ENCODE measurements at places on chromosomes 12 and 14.

DNA sequence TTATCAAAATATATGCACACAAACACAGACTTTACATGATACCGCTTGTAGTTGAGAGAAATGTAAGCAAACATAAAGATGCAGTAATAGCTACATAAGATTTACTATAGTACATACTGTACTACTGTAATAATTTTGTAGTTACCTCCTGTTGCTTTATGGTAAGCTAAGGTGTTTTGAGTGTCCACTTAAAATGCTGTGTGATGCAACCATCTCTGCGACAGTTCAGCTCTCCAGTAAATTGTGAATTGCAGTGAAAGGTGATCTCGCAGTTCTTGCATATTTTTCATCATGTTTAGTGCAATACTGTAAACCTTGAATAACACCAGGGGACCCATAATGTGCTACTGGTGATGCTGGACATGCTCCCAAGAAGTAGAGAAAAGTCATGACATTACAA lies 21.6 kb downstream of the ZC3H14 start:
- no peak for DNase-seq

DNA sequence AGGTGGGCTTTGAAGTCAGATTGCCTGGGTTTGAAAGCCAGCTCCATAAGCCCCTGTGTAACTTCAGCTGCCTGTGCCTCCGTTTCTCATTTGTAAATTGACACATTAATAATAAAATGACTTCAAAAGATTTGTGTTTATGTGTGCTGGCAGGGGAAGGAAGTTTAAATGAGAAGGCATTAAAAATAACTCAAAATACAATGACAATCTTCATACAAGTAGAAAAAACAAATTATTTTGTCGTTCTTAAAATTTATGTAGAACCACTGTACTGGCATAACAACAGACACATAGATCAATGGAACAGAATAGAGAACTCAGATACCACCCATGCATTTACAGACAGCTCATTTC lies 83.0 kb downstream of the PPM1A start:
- no peak for DNase-seq

DNA sequence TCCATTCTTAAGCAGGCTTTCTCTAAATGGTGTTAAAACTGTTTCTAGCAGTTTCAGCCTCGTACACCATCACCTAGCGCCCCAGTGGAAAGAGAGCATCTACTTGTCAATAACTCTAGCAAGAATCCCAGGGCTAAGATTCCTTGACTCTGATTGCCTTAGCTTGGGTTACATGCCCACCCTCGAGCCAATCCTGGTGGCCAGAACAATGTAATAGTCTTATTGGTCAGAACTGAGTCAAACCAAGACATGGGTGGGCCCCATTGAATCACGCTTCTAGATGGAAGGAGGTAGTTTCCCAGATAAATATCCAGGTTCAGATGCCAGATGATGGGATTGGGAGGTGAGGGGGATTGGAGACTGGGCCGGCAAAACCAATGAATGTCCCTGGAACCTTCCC lies 55.9 kb upstream of the MED13L start:
- DNase-seq: no peak

- DNase-seq: no peak
Observed at GRCh38 chr12:3092764-3093163, 15.6 kb downstream of the TSPAN9 start.

DNA sequence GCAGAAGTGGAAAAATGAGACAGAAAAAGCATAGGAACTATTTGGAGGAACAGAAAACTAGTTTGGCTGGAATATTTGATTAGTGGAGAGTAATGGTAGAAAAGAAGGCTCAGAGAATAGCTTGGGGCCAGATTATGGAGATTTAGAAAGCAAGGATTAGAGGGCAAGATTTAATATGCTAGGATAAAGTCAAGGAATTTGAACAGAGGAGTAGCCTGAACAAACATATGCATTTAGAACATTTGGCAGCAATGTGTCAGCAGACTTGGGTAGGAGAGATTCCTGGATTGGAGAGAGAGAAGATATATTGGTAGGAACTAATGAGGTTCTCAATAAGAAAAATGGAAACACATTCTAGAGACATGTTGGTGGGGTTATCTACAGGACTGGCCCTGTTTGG lies 229.2 kb upstream of the PKP2 start:
- DNase-seq: no peak

- no peak for DNase-seq
Observed at GRCh38 chr12:75998292-75999063, 33.1 kb downstream of the PHLDA1 start.

- peak; percentile 80 for DNase-seq
Observed at GRCh38 chr12:58916921-58917511, 3.3 kb downstream of the LRIG3 start.

DNA sequence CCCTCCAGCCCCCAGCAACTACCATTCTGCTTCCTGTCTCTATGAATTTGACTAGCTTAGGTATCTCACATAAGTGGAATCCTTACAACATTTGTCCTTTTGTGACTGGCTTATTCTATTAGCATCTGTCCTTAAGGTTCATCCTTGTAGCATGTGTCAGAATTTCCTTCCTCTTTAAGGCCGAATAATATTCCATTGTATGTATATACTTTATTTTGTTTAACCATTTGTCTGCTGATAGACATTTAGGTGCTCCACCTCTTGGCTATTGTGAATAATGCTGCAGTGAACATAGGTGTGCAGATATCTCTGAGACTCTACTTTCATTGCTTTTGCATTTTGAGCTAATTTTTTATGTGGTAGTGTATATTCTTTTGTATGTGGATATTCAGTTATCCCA lies 75.7 kb downstream of the SPATS2 start:
- no peak for DNase-seq

GRCh38 chr14:64294672-64295413 lies 672 bp upstream of the ESR2 start:
- DNase-seq: no peak

DNA sequence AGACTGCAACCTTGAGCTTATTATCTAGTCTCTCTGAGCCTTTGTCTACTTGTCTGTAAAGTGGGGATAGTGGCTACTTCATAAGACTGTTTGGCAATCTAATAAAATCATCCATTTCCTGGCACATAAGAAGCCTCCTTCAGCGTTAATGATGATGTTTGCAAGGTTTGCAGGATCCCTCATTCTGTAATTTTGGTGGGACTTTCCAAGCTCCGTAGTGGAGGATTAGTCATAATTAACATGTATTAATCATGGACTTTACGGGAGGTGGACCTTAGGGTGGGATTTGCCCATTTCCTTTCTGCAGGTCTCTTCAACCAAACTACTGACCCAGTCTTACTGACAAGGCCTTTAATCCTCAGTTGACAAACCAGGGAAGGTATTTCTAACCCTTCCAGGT lies 66.2 kb downstream of the NTF3 start:
- no peak for DNase-seq

GRCh38 chr12:30985814-30986452 lies 59.4 kb downstream of the TSPAN11 start:
- no peak for DNase-seq

- no peak for DNase-seq
Observed at GRCh38 chr14:27390155-27390554, 792.3 kb upstream of the NOVA1 start.

DNA sequence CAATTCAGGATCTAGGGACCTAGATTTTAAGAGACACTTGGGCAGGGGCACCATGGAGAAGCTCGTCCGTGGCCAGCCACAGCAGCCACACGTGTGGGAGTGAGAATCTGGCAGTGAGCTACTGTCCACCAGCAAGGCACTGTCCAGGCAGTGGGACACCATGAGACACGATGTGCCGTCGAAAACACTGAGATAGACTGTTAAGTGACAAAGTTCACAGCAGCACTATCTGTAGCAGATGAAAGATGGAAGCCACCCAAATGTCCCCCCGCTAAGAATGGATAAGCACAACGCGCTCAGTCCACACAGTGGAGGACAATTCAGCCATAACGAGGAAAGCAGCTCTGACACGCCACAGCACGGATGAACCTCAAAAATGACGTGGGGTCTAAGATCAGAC lies 19.7 kb downstream of the RILPL1 start:
- no peak for DNase-seq

DNA sequence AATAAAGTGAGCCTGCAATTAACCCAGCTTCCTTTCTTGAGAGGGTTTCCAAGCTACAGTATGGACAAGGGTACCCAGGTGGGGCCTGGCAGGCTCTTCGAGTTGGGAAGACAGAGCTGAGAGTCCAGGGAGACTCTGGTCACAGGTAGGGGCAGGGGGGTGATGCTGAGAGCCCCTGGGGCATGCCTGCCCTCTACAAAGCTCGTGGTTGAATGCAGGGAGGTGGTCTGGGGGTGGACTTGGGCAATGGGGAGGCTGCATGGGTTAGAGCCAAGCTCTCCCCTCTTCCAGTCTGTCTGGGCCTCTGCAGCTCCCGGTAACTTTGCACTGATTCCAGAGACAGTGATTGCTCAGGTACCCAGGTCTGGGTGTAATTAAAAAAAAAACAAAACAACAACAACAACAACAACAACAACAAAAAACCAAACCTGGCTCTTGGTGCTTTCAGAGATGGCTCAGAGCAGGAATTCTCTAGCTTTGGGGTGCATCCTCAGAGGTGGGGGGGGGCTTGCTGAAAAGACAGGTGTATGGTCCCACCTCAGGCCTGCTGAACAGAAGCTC lies 30.8 kb upstream of the PPP2R5C start:
- no peak for DNase-seq

DNA sequence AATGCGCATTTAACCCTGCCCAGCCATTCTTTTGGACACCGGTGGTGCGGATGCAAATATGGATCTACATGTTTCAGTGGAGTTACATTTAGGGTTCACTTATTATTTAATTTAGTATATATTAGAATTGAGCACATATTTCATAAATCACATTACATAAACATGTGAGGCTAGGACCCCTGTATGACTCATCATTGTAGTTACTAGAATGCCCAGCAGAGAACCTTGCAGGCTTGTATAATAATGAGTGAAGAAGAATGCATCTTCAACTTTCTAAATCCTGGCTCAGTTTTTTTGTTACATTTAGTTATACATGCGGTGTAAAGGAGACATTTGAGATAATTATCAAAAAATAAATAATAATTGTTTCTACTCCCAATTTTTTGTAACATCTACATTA lies 369.0 kb downstream of the ATP23 start:
- peak; percentile 32 for DNase-seq

- DNase-seq: peak; percentile 71
Observed at GRCh38 chr14:85528080-85528896, 1.7 kb upstream of the FLRT2 start.

DNA sequence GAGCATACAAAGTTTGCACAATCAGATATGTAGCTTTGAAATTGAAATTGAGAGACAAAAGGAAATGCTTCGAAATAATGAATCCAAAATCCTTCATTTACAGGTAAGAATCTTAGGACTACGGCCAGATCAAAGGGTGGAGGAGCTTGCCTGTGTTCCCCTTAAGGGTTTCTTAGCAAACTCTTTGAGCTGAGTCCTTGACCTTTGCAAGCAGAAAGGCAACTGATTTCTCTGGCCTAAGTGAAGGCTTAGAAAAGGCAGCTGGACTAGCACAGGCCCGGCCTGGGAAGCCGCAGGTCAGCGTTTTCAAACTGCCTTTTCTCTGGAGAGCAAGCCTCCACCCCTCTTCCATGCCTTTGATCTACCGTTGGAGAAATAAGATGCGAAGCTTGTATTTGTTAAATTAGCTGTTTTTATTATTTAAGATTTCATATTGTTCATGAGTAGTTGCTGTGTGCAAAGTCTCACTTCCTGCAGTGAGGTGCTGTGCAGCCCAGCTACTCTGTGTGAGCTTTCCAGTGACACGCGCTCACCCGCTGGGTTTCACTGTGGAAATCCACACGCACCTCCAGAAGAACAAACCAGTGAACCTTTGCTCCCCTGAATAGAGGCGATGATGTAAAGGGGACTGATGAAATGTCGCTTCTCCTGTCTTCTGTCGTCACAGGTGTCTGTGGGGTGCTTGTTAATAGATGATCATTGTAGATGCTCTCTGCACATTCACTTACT lies 25.0 kb upstream of the AMN start:
- DNase-seq: no peak

DNA sequence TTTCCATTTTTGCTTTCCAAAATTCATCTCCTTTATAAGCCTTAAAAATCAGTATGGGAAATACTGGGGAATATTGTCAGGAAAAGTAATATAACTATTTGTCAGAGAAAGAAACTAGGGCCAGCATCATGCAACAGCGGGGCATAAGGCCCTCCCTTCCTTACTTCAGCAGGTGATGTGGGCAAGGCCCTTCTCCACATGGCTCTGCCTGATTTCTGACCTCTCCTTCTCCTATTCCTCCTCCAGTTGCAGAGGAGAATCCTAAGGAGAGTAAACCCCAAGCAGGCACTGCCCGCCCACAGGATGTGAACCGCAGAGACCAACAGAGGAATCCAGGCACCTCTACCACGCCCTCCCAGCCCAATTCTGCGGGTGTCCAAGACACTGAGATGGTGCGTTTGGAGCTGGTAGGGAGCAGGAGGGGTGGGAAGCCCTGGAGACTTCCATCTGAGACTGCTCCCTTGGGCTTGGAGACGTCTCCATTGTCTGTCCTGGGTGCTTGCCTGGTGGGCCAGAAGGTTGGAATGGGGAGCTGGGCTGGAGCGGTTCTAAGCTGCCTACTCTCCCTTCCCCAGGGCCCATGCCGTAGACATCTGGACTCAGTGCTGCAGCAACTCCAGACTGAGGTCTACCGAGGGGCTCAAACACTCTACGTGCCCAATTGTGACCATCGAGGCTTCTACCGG lies 2.7 kb upstream of the SOAT2 start:
- no peak for DNase-seq

DNA sequence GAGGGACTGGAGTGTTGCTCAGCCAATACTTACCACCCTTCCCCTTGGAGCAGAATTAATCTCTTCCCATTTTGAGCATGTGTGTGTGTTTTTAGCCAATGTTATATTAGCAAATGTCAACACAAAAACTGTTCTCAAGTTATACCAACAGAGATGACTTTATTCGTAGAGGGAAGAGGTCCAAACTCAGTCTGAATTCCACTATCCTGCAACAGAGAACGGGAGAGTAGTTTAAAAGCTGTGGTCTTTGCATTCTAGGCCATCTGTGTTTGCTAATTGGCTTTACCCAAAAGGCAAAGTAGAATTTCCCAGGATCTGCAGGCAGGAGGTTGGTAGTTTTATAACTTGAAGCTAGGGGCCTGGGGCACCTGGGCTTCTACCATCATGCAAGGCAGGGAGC lies 847.9 kb upstream of the TMEM132C start:
- no peak for DNase-seq

DNA sequence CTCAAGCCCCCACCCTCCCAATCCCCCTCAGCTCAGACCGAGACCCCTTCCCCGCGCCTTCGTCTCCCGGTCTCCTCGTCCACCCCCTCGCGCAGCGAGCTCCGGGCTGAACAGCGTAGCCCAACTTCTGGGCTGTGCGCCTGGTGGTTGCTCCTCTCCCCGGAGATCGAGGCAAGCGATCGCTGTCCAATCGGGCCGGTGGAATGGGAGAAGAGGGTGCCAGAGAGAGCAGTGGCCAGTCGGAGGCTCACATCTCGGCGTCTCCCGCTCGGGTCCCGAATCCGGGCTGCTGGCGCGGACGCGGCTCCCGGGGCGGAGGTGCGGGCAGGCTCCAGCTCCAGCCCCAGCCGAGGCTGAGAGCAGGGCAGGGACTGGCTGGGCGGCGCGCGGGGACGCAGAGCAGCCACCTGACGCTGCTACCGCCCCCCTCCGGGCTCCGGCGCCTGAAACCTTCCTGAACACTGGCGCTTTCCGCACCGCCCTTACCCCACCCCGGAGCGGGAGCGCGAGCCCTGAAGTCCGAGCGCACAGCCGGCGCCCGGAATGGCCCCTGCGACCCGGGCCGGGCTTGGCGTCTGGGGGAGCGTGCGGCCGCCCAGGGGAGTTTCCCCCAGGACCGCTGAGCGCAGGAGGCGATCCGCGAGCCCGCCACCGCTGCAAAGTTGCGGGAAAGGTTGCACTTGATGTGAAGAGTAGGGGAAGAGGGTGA lies 508 bp upstream of the KCNH5 start:
- DNase-seq: no peak

GRCh38 chr14:51069055-51069454 lies 25.9 kb downstream of the TRIM9 start:
- no peak for DNase-seq
